ENCODE measurements at places on chromosomes 13 and 19. TPM values are rescaled to one million over a fixed set of nuclear protein-coding genes. Genes with fewer than 3 reads are reported as not detected.
A peak's percentile ranks its signal among the peaks of the same experiment; 100 is the strongest.

Gene OVOL3
- total RNA-seq, result not detected

Gene ZNF681
- 2.4 TPM for total RNA-seq

Gene ZNF682
- total RNA-seq, result 3.9 TPM

Gene S1PR2
- total RNA-seq, result 7.3 TPM

Gene SHISA7
- total RNA-seq, result not detected

Gene GARIN5B
- total RNA-seq, result 0.11 TPM

Gene ZNF98
- total RNA-seq, result 0.92 TPM

Gene TGFBR3L
- 2.0 TPM for total RNA-seq

Gene KIR2DL1
- not detected for total RNA-seq

Gene DAND5
- total RNA-seq, result 0.20 TPM

Gene CCNE1
- 8.9 TPM for total RNA-seq

Gene DDX49
- total RNA-seq, result 41.2 TPM

DNA sequence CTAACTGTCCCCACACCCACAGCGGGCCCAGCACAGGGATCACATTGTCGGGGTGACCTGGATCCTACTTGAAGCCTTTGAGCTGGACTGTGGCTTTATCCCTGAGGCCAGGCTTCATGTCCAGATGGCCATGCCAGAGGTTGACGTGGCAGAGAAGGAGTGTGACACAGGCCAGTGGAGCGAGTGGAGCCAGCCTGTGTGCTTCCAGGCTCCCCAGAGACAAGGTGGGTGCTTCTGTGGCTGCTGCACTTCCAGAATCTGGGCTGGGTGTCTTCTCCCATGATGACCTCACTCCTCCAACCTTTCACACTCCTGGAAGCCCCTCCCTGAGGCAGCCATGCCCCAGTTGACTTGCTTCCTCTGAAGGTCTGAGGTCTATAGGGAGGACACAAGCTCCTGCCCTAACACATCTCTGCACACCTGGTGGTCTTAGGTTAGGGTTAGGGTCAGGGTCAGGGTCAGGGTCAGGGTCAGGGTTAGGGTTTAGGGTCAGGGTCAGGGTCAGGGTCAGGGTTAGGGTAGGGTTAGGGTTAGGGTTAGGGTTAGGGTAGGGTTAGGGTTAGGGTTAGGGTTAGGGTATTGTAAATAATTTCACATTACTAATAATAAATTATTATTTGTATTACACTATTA lies 13.1 kb upstream of the MZF1 start:
- DNase-seq, result no peak

DNA sequence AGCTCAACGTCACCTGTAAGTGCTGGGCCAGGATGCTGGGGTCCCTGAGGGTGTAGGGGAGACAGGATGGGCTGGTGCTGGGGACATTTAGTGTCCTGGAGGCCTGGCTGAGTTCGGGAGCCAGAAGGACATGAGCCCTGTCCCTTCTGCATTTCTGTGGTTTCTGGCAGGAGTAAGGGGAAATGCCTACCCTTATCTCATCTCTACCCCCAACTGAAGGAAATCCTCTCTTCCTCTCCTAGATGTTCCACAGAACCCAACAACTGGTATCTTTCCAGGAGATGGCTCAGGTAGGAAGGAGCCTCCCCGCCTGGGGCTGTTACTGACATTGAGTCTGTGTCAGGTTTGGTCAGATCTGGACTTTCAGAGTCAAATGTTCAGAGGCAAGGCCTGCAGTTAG lies 1.2 kb downstream of the CD33 start:
- no peak for DNase-seq

- no peak for DNase-seq
These were observed 32.5 kb upstream of the TFDP1 start for GRCh38 chr13:113552079-113552478.

DNA sequence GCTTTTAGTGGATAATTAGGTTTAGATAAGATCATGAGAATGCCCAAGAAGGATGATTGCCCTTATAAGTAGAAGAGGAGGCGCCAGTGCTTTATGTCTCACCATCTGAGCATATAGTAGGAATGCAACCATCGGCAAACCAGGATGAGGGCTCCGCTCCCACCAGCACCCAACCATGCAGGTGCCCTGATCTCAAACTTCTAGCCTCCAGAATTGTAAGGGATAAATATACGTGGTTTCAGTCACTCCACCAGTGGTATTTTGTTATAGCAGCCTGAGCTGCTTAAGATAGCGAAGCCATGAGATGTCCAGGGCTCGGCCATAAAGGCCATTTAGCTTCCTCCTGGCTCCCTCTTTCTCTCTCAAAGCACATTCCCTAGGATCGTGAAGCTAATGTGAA lies 413.9 kb downstream of the MZT1 start:
- DNase-seq, result no peak

GRCh38 chr19:398719-399118 lies 10.2 kb downstream of the C2CD4C start:
- no peak for DNase-seq

GRCh38 chr13:113643593-113643992 lies 14.4 kb downstream of the ATP4B start:
- no peak for DNase-seq

GRCh38 chr13:37349916-37350315 lies 244.5 kb upstream of the CSNK1A1L start:
- DNase-seq, result no peak

DNA sequence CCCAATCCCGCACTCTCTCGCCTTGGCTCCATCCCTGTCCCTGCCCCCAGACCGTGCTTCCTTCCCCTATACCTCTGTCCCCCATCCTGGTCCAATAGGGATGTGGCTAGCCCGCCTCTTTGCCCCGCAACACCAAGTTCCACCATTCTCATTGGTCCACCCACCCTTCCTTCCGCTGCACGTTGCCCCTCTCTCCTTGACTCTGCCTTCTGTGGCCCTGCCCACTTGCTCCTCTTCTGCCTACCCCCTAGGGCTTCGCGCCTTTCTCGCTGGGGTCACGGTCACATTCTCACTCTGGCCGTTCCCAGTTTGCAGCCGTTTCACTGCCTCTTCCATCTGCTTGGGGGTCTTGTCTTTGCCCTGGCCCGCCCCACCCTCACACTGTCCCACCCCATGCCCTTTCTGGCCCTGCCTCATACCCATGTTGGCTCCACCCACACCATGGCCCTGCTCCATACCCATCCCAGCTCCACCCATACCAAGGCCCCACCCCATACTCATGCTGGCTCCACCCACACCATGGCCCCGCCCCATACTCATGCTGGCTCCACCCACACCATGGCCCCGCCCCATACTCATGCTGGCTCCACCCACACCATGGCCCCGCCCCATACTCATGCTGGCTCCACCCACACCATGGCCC lies 4.5 kb upstream of the ARHGAP45 start:
- DNase-seq, result no peak

- DNase-seq, result no peak
These were observed at the start of gene PCDH8 for GRCh38 chr13:52848455-52849195. TSS of gene PCDH8 (minus strand) at chr13:52848640. CDS start at chr13:52848436, 204 bp downstream.

- peak; percentile 63 for DNase-seq
These were observed 64.1 kb downstream of the ZNF429 start for GRCh38 chr19:21569494-21569865.

DNA sequence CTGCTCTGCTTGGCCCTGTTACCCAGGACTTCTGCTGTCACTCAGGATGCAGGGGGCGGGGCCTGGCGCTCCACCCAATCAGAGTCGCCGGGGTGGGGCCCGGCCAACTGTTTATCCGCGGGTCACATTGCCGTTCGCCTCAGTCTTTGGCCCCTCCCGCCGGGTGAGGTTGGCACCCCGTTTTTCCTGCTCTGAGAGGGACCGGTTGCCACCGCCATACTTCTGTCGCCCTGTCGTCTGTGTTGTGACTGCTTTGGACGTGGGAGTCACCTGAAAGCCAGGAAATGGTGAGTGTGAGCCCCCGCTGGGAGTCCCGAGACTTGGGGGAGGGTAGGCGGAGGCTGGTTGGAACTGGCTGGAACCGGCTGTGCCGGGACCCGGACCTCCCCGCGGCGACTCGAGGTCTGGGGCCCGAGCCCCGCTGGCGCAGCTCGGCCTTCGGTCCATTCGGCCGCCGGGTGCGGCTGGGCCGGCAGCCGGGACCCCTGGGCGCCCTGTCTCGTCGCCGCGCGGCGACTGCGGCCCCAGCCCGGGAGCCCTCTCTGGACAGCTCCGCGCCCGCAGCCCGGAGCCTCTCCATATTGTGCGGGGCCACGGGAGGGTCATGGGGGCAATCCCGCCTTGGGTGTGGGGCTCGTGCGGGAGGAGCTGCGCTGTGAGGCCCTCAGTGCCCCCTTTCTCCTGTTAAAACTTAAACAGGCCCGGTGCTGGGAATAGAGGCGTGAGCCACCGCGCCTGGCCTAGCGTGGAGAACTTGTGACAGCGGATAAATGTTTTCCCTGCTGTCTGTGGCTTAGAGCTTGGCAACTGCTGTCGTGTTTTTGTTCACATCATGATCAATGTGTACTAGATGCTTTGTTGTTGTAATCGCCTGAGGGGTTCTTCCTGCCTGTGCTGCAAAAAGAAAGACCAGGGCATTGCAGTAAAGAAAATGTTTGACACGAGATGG lies at the start of gene ZNF844:
Gene ZNF844, plus strand, starts transcription at position 142 of the 949 bp plus-strand sequence. Its CDS starts 143 bp downstream, at position 285.
- peak; percentile 95 for DNase-seq

GRCh38 chr13:57632276-57633140 lies 964 bp downstream of the PCDH17 start:
- no peak for DNase-seq

- DNase-seq, result no peak
These were observed 7.0 kb upstream of the MYDGF start for GRCh38 chr19:4676955-4677731.

DNA sequence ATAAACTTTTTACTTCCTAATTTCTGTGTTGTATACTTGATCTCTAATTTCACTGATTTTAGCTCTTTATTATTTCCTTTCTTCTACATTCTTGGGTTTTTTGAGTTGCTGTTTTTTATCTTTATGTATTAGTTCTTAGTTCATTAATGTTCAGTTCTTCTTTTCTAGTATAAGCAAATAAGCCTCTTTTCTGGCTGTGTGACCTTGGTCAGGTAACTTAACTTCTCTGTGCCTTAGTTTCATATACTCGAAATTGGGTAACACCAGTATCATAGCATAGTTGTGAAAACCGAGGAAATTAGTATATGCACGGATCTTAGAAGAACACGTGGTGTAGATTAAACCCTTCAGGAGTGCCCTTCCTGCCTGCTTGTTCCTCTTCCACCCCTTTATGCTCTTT lies 130.2 kb upstream of the C1QTNF9B start:
- no peak for DNase-seq

DNA sequence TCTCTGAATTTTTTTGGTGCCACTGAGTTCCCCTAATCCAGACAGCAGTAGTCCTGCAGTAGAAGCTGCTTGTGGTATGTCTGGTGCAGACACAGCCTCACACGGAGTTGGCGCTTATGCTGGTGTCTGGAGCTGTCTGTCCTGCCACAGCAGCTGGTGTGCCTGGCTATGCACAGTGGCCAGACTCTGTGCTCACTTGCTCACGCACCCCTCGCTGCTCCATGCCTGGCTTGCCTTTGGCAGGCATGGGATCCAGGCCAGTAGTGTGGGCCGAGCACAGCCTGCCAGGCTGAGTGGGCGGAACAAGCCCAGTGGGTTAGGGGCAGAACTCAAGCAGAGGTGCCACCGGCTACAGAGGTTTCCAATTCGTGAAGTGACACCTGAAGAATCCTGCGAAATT lies 845.9 kb upstream of the PCDH9 start:
- no peak for DNase-seq

DNA sequence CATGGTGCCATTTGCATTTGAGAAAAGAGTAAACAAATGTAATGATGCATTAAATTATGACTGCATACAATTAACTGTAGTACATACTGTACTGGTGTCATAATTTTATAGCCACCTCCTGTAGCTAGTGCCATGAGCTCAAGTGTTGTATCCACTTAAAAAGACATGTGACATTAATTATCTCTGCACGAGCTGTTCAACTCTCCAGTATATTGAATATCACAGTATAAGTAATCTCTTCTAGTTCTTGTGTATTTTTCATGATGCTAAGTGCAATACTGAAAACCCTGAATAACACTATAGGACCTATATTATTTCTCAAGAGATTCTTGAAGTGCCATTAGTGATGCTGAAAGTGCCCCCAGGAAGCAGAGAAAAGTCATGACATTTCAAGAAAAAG lies 387.3 kb downstream of the PCDH17 start:
- no peak for DNase-seq

DNA sequence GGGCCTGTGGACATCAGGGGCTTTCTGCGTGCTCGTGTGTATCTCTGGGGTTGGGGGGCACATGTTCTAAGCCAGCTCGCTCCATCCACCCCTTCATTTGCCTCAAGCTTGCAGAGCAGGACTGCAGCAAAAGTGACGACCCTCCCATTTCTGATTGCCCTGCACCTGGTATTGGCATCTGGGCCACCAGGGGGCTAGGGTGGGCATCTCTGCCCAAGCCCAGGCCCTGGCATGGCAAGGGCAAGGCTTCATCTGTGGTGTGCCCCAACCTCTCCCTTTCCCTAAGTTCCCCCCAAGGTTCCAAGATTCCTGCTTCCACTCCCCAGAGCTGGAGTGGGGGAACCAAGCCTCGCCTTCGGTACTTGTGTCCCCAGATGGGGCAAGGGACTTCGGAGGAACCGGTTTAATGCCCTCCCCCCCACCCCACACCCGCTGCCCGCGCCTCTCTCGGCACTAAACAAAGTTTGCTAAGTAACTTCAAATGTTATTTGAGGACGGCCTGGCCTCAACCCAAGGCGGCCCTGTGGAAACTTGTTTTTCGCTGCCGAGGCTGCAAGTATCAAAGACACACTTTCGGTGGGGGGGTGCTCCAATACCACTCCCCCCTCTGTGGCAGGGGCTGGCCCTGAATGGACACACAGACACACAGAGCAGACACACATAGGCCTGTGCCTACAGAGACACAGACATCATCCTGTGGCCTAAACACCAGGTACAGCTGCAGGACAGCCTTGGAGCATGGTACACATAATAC lies 12.2 kb downstream of the NFIX start:
- DNase-seq, result no peak
